ENCODE measurements at places on chromosomes 1 and 21.

GRCh38 chr1:18041102-18041501 lies 66.5 kb upstream of the IGSF21 start:
- DNase-seq: no peak

DNA sequence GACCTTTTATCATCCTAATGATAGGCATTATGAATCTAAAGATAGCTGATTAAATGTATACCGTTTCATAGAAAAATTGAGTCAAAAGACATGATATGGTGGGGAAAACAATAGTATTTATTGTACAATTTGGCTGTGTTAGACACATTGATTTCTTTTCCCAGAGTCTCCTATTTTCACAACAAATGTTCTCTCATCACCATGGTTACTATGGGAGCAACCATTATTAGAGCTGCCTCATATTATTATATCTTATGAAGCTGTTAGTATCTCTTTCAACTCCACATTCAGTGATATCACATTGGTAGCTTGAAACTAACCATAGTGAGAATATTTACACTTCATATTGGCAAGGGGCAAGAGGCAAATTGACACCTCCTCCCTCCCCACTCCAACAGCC lies 10.7 kb upstream of the CTH start:
- no peak for DNase-seq

- DNase-seq: peak; percentile 81
These were observed 8.2 kb upstream of the FNDC7 start for GRCh38 chr1:108704496-108704895.

GRCh38 chr21:37546299-37546908 lies 179.8 kb downstream of the DYRK1A start:
- DNase-seq: no peak

DNA sequence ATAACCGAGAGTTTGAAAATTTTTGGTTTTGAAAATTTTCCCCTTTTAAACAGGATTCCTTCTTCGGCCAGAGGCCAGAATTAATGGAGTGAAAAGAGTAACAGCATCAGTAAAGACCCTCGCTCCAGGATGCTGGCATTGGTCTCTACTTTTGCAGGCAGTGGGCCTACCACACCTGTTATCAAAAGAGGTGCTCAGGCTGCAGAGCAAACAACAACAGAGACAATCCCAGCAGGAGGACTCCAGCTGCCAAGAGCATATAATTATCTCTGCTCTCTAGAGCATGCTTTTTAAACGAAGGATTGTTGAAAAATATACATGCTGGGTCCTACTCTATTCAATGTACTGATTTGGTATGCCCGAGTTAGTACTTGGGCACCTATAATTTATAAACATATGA lies 1048.5 kb downstream of the PLA2G4A start:
- DNase-seq: no peak

DNA sequence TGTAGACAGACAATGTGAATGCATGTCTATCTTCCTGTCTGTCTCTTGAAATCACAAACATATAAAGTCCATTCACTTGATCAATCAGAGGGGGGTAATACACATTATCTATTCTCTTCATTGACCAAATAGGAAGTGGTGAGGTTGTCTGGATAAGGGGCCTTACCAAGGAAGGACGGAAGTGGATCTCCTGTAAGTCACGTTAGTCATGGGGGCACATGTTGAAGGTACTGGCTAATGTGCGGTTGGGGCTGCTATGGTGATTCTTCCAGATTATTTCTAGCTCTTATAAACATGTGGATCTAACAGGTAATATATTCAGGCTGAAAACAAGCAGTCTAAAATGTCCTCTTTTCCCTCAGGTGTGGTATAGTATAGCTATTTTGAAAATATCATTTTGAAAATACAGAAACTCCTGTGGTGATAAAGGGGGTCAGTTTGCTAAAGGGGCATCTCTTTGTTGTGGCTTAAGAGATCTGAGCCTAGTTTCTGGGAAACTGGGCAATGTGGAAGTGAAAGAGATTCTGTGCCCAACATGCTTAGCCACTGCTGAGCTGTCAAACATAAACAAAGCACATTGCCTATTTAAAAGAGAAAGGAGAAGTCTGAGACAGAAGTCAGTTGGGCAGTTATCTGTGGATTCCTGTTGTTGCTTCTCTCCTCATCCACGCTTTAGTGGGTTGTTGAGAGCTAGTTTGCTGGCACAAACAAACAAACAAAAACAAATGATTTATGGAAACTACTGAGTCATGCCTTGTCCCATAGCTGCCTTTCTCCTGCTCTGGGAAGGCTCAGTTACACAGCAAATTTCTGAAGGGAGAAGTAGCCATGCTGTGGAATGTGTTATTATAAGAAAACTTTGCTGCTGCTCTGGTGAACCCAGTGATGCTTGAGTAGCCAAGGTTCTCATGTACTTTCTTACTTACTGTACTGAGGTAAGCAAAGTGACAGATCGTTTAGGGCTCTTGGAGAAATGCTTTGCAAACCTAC lies 166.9 kb downstream of the HLX start:
- peak; percentile 21 for DNase-seq

DNA sequence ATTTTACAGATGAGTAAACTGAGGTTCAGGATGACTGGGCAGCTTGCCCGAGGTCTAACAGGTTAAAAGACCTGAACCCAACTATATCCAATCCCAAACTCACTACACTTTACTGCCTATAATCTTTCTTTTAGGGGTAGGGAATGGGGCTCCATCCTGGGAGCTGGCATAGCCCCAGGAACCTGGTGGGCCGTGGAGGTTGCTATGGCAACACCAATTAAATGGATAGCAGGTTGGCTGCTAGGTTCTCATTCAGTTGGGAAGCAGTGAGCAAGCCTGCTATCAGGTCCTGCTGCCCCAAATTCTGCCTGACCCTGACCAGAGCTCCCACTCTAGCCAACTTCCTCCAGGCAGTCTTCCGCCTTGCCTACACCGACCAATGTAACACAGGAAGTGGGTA lies 40.9 kb downstream of the LRP8 start:
- DNase-seq: no peak

- DNase-seq: no peak
These were observed 14.1 kb downstream of the HUNK start for GRCh38 chr21:31886915-31887314.

DNA sequence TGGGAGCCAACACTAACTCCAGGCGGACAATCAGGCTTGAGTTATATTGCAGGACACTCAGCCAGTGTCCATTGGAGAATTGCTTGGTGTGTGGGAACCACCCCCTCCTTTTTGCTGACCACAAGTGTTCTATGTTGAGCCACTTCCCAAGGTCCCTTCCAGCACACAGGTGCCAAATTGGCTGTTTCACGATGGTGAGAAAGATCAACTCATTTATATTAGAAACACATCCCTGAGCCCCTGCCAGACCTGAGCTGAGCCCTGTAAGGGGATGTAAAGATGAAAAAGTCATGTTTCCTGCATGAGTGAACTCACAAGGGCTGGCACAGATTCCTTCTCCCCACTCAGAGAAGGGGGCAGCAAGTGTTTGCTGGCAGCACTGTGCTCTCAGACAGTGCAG lies 96.5 kb downstream of the KCNN3 start:
- DNase-seq: no peak

GRCh38 chr1:182248721-182249120 lies 142.9 kb downstream of the GLUL start:
- DNase-seq: no peak

GRCh38 chr1:243568793-243569192 lies 281.2 kb downstream of the AKT3 start:
- peak; percentile 51 for DNase-seq

GRCh38 chr1:183720028-183720427 lies 66.9 kb upstream of the APOBEC4 start:
- no peak for DNase-seq

DNA sequence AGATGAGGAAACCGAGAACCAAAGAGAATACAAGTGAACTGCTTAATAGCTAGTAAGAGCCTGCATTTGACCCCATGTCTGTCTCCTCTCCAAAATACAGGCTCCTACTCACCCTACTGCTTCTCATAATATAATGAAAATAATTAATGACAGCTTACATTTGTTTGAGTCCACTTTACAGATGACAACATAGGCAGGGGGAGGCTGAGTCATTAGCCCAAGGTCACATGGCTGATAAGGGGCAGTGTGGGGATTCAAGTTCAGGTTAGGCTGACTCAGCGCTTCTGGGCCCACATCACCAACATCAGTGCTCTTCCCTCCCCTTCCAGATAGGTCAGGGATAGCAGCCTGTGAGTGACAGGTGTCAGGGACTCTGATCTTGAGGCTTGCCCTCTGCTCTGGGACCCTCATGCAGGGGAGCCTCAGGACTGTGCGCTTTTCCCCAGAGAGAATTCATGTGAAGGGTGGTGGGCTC lies 16.2 kb downstream of the AZIN2 start:
- peak; percentile 53 for DNase-seq

- DNase-seq: no peak
These were observed 22.8 kb upstream of the BATF3 start for GRCh38 chr1:212722270-212722957.

DNA sequence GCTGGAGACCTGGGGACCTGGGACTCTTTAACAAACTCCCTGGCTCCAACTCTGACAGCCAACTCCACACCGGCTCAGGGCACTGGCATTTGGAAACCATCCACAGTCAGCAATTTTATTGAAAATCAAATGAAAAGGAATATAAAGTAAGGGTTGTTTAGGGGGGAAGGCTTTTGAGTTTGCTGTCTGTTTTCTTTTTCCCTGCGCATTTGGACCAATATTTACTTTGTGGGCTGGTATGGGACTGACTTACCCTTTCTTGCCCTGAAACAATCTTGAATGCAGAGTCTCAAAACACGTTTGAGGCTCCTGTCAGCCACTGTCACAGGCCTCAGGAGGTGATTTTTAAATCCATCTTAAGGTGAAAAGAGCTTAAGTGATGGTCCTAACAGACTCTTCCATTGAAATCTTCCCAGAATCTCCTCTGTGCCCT lies 15.4 kb upstream of the EFHD2 start:
- DNase-seq: no peak

GRCh38 chr1:3611170-3612019 lies at the start of gene MEGF6:
TSS of gene MEGF6 (minus strand) at chr1:3611508. CDS start at chr1:3611268, 240 bp downstream.
- peak; percentile 49 for DNase-seq

GRCh38 chr1:180975551-180975950 lies 47.1 kb downstream of the STX6 start:
- DNase-seq: no peak
